Activated CD8-positive, alpha-beta memory T cell treated with anti-CD3 and anti-CD28 coated beads for 24 hours (primary cell): ENCODE measurements at places on chromosomes 7 and 10.

DNA sequence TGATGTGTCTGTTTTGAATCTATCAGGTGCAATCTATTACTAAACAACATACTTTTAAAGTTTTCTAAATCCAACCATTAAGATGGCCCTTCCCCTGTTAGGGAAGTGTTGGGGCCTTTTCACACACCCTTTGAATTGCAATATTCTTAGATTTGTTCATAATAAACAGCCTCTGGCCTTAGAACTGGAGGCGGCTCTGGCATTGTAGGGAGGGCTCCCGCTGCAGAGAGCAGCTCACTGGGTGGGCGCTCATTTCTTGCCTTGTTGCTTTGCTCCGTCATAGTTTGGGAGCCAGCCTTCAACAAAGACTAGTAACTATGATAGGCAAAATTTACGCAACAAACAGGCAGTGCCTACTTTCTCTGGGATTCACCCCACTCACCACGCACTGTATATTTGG lies 4.2 kb upstream of the HOXA10 start:
- no peak for DNase-seq

GRCh38 chr7:132705146-132705545 lies 128.9 kb upstream of the PLXNA4 start:
- DNase-seq = no peak

DNA sequence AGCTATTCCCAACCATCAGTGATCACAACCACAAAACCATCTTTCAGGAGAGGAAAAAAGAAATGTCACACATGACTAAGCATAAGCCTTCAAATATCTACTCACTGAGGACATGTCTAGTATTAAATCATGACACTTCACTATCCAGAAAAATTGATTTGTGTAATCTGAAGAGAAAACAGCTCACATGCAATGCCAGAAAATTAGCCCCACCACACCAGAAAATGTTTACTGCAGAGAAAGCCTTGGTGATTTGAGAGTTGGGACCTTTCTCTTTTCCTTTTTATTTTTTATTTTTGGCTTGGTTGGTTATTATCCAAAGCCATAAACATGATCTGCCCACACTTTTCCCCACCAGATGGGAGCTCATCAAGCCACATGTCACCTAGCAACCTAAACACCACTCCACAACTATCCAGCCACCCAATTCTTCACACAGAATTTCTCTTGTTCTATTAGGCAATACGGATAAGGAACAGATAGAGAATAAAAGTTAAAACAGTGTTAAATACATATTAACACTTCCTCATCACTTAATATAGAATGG lies 3.1 kb downstream of the PARD3 start:
- no peak for DNase-seq

- no peak for DNase-seq
Observed at GRCh38 chr10:51894771-51895578, 195.6 kb upstream of the CSTF2T start.

DNA sequence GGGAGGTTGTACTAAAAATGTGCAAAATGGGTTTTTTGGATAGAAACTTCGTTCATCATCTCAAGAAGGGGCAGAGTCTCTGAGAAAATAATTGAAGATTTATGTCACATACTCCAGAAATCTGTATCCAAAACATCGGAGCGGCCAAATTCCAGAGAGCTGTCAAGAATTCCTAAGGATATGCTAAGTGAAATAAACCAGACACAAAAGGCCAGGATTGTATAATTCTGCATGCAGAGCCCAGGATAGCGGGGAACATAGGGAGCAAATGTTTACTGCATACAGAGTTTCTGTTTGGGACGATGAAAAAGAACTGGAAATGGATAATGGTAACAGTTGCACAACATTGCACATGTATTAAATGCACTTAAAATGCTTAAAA lies 224.2 kb upstream of the AUTS2 start:
- DNase-seq = no peak
